ENCODE measurements at places on chromosomes 3 and 15. TPM values are rescaled to one million over a fixed set of nuclear protein-coding genes. Genes with fewer than 3 reads are reported as not detected.

DNA sequence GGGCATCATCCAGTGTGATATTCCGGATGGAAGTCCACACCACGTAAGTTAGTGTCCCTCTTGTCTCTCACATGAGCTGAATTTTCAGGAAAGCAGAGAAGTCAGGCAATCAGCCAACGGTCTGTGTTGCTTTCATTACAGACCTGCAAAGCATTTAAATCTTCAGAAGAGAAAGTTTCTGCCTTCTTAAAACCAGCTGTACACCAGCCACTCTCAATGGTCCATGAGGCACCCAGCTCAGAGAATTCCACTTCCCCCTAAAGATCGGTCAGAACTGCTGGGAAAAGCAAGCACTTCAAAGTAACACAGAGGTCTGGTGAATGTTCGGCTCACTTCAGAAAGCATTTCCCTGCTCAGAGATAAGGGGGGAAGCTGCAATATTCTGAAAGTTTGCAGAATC, 903.7 kb downstream of the EPHA3 start:
- no peak for DNase-seq

DNA sequence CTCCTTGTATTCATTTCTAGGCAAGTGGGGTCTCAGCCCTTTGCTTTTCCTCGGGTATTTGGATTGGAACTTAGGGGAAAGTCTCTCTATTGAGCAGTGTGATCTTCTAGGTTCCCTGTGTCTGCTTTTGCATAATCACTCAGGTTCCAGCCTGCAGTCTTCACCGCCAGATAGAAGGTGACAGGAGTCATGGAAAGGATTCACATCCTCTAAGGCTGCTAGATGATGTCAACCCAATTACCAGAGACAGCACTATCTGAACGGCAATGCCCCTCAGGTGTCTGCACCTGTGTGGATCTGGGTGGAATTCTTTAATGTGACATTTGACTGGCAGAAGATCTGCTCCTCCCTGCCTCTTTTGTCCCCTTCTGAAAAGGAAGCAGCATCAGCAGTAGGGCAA, 177.7 kb downstream of the P3H2 start:
- no peak for DNase-seq

CD86 gene
- total RNA-seq = not detected

- no peak for DNase-seq
These were observed 64.4 kb downstream of the CRYBG3 start for GRCh38 chr3:97885931-97886824.

GRCh38 chr3:24457719-24458118, 36.9 kb downstream of the THRB start:
- DNase-seq = no peak
